ENCODE measurements at places on chromosomes 13 and 19. TPM values are rescaled to one million over a fixed set of nuclear protein-coding genes. Genes with fewer than 3 reads are reported as not detected.

DNA sequence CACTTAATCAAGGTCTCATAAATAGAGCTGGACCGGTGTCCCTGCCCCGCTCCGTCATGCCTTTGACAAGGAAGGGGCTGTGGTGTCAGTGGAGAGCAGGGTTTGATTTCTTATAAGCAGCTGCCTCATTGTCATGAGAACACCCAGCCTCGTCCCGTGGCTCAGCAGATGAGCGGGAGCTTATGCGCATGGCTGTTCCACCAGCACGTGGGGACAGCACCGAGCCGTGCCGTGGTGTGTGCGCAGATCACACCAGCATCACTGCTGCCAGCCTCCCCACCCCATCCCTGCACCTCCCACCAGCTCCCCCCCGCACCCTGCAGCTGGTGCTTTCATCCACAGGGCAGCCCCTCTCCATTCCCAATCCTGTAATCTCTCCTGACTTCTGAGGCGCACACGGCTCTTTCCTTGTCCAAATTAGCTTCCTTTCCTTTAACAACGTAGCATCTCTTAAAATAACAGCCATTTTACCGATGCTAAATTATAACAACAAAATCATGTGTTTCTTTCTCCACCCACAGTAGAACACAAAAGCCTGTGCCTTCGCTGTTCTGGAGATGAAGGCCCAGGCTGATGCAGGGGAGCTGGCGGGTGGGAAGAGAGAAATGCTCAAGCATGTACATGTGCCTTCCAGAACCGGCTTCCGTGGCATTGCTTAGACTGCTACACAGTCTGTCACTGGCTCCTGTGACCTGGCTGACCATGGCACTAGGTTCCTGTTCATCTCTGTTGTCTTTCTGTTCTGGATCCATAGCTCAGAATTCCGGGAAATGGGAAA is 96.8 kb downstream of the RAB20 start:
- DNase-seq, result no peak

The LGALS14 gene
- not detected for total RNA-seq

GRCh38 chr13:107421028-107421427 is 794.3 kb downstream of the LIG4 start:
- DNase-seq, result peak; percentile 77

GRCh38 chr13:60080850-60081249 is 82.9 kb downstream of the DIAPH3 start:
- peak; percentile 29 for DNase-seq

The APC2 gene
- not detected for total RNA-seq

DNA sequence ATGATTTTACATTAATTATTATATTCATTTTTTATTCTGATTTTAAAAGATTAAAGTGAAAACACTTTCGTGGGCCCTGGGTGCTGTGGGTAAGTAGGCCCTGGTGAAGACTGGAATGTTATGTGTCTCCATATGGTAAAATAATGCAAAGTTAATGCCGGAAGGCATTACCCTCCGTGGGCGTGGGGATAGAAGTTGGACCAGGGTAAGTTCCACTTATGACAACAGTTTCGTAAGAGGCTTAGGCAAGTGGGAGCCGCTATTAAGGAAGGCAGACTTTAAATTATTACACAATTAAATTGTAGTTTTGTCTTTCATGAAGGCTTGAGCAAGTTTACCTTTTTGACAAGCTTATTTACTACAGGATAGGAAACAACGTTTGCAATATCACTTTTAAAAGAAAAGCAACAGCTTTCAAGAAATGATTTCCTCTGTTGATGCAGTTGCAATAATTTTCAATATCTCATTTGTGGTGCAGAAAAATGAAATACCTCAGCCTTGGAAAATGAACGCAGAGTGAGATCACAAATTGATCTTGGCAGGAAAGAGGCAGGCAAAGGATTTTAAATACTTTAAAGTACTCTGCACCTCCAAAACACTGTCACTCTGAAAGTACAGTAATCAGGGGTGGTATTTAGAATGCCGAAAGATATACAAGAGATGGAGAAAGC is 310.6 kb downstream of the DCT start:
- DNase-seq, result no peak

DNA sequence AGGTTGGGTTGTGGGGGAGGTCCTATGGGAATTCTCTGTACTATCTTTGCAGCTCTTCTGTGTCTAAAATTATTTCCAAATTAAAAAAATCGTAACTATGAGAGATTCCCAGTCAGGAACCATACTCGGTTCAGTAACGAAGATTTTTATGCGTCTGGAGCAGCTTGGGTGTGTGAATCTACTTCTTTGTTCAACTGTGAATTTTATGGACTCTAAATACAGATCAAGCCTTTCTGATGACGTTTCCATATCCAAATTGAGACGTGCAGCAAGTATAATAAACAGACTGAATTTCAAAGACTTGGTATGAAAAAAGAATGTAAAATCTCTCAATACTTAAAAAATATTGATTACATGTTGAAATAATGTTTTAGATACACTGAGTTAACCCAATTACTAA is 30.9 kb downstream of the MLLT1 start:
- DNase-seq, result no peak

Data from GM23248 (cell line).